Mesothelial cell of epicardium (in vitro differentiated cells): ENCODE measurements at places on chromosomes 7 and 10.
A peak's percentile ranks its signal among the peaks of the same experiment; 100 is the strongest.

DNA sequence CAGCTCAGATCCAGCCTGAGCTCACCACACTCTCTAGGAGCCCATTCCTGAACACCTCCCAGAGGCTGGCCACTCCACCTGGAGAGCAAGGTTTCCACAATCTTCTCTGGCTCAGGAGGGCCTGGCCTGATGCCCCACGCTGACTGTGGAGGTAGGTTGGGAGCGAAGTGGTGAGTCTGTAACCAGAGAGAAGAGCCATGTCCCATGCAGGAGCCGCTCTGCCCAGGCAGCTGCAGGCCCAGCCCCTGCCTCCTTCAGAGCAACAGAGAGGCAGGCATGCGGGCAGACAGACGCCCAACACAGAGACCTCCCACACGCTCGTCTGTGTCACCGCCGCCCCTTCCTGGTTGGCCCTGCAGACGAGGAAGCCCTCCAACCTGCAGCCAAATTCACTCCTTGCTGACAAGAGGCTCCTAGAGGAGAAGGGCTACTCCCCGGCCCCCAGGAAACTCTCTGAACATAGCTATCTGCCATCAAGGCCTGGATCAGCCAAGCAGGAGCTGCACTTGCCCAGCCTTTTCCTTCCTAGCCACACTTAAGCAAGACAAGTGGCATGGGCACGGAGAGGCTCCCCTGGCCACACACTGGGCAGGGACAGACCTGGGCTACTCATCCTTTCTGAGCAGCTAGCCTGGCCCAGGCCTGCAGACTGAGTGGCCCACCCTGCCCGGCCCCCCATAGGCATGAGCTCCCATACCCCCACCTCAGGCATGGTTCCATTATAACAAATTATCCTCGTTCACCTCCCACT, 101.9 kb downstream of the GRID1 start:
- DNase-seq: no peak

- DNase-seq: no peak
Measured at GRCh38 chr10:44935201-44935965, 24.2 kb upstream of the RASSF4 start.

DNA sequence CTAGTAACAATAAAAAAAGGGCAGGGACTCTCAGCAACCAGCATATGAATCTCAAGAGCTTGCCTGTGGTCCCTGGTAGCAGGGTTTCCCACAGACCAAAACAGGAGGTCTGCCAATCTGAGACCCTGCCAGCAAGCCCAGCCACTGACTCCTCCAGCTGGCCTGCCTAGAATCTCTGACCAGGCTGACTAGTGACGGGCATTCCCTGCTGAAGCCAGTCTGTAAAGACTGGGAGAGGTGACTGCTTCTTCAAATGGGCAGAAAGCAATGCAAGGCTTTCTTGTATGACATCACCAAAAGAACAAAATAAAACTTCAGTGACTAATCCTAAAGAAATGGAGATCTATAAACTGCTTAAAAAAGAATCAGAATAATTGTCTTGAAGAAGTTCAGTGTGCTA, 249.4 kb downstream of the TCF7L2 start:
- DNase-seq: no peak

GRCh38 chr7:50637725-50638643, 72.8 kb upstream of the DDC start:
- DNase-seq: no peak

- no peak for DNase-seq
Measured at GRCh38 chr10:14056610-14057332, 274.0 kb downstream of the FRMD4A start.

GRCh38 chr7:70044064-70044463, 445.8 kb downstream of the AUTS2 start:
- no peak for DNase-seq

- DNase-seq: no peak
Measured at GRCh38 chr7:94970085-94970576, 62.7 kb downstream of the PPP1R9A start.

- DNase-seq: no peak
Measured at GRCh38 chr7:79090543-79090942, 362.9 kb downstream of the MAGI2 start.

DNA sequence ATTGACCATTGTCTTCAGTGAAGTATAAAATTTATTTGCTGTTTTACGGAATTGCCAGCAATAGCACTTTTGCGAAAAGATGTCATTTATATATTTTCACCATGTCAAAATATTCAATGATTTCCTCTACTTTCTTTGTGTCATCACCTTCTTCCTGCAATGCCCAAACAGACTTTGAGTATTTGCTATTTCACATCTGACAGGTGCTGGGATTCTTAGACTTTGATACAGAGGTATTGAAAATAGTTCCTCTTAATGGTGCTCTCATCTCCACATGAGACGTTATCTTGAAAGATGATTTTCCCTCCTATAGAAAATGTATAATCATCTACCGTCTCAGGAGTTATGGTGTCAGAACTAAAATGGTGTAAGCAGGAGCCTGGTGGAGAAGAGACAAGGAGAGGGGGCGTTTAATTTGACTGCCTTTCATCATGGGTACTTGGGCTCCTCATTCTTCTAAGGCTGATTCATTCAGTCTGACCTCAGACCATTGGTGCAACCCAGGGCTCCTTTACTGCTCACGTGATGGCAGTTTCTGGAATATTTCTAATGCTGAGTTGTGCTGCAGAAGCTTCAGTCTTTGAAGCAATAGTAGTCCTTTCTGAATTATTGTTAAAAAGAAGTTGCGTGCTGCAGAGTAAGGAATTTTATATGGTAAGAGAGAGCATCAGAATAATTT, 404.6 kb downstream of the PHTF2 start:
- DNase-seq: no peak

DNA sequence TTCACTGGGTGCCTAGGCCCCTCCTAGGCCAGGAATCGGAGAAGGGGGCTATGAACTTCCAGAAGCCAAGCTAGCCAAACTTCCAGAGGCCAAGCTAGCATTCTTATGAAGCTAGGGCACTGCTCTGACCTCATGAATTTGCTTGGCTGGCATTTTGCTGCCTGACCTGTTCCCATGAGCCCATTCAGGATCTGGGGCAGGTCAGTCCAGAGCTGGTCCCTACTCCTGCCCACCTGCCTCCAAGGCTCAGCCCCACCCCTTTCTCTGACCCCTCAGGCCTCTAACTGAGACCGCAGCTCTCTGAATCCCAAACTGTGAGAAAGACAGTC, 1.3 kb upstream of the PPIF start:
- DNase-seq: peak; percentile 13

DNA sequence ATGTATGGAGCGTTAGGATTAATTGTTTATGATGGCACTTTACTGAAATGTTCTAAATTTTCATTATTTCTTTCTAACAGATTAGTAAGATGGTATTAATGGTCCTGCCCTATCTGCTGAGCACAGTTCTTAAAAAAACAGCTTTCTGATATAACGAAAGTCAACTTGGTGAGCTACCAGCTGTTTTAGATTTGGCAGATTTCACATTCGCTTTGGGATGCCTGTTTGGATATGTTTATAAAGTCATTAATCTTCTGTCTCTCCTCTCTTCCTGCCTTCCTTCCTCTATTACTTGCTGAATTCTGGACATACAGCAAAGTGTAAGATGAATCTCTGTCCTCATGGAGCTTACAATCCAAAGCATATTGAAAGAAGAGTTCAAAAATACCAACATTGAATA, 396.8 kb upstream of the LRGUK start:
- DNase-seq: no peak

GRCh38 chr10:31704195-31704594, 224.4 kb downstream of the ARHGAP12 start:
- no peak for DNase-seq

DNA sequence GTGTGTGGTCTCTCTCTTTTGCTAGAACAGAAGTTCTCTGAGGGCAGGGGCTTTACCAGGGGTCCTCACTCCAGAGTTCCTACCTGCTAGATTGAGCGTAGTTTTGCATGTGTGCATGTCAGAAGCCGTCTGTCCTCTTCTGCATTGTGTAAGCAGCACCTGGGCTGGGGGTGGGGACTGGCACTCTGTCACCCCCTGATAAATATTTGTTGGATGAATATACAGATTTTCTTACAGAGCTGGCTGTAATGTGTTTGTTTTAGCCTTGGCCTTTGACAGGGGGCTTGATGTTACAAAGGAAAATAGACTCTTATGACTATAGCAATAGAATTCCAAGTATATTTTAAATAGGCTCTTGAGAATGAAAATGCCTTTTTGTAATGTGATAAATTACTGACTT, 46.6 kb downstream of the WDR37 start:
- no peak for DNase-seq
